Trophoblast cell (in vitro differentiated cells and primary cell): ENCODE measurements at places on chromosomes 5 and 9.
A peak's percentile ranks its signal among the peaks of the same experiment; 100 is the strongest.

GRCh38 chr5:27516437-27516836, 478.1 kb upstream of the CDH9 start:
- no peak overlapping the region for H3K27ac ChIP-seq
- H3K4me1 ChIP-seq = no peaks in the 10 kb centered on the region
- no peak overlapping the region for H3K4me3 ChIP-seq
- no peaks in the 10 kb centered on the region for H3K27me3 ChIP-seq
- no peaks in the 10 kb centered on the region for H3K36me3 ChIP-seq

DNA sequence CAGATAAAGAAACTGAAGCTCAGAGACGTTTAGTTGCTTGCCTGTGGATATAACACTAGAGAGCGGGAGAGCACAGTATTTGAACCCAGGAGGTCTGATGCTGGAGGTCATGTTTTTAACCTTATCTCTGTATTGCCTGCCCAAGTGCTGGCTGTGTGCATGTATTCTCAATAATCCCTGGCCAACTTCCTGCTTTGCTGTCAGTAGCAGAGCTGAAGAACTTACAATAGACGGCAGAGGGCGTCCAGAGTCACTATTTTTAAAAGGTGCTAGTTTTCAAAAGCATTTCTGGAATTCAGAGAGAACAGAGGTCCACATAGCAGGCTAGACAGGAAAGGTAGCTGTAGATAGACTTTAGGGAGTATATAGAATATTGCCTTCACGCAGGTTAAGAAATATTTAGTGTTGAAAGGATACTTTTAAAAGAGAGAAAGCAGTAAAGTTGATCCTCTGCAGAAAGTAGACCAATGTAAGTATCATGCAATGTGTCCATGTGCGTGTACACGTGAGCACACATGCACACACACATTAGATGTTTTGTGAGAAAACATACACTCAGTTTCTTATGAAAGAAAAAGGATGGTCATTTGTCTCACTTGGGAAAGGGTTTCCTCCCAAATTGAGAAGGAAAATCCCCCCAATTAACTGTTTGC, 46.3 kb downstream of the PTCD2 start:
- peak overlapping the region; percentile 67 for H3K27ac ChIP-seq
- H3K4me3 ChIP-seq = no peak overlapping the region
- no peaks in the 10 kb centered on the region for H3K27me3 ChIP-seq

DNA sequence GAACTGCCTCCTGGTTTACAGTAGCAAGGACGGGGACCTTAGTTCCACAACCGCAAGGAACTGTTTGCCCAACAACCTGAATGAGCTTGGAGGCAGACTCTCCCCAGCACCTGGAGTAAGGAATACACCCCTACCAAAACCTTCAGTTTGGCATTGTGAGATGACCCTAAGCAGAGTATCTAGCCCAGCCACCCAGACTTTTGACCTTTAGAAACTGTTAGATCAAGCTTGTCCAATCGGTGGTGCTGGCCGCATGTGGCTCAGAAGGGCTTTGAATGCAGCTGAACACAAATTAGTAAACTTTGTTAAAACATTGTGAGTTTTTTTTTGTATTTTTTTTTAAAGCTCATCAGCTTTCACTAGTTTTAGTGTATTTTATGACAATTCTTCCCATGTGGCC, 86.9 kb upstream of the C9orf72 start:
- DNase-seq = no peak
- peaks cover 2% of the 10 kb centered on the region for H3K4me1 ChIP-seq
- H3K36me3 ChIP-seq = no peaks in the 10 kb centered on the region
- no peak overlapping the region for H3K27ac ChIP-seq
- no peak overlapping the region for H3K4me3 ChIP-seq

DNA sequence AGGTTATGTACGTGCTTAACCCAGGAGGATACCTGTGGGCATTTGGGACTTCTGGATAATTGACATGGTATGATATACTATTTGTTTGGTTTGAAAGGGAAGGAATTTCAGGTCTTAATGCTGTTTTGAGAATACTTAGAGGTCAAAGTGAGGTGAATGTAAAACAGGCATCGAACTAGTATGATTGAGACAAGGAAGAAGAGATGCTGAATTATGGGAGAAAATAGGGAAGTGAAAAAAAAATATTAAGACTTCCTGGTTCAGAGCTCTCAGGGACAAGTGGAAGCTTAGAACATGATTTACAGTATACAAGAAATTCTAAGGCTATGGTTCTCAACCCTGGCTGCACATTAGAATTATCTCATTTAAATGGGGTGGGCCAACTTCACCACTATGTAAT, 115.3 kb downstream of the CD180 start:
- DNase-seq = no peak
- H3K27ac ChIP-seq = no peak overlapping the region
- no peaks in the 10 kb centered on the region for H3K4me1 ChIP-seq
- no peak overlapping the region for H3K4me3 ChIP-seq

DNA sequence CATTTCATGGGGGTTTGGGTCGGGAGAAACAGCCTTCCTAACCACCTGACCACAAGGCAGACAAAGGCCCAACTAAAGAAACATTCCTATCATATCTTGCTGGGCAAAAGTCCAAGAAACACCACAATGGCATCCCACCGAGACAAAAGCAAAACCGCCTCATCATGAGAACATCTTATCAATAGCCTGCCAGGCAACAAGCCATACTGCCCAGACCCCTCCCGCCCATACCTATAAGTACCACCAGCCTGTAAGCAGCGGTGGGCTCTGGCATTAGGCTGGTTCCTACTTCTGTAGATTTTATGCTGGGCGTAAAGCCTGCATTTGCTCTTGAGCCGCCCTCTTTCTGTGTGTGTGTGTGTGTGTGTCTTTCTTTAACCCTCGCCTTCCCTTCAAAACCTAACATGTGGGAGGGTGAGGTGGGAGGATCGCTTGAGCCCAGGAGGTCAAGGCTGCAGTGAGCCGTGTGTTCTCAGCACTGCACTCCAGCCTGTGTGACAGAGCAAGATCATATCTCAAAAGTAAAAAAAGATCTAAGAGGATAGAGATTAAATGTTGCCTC, 56.9 kb downstream of the PDE6A start:
- H3K4me1 ChIP-seq = no peaks in the 10 kb centered on the region
- H3K27ac ChIP-seq = no peak overlapping the region
- no peaks in the 10 kb centered on the region for H3K27me3 ChIP-seq
- no peak for DNase-seq
- H3K4me3 ChIP-seq = no peak overlapping the region

GRCh38 chr9:136700304-136700703, 12.1 kb upstream of the DIPK1B start:
- no peaks in the 10 kb centered on the region for H3K4me1 ChIP-seq
- H3K4me3 ChIP-seq = no peak overlapping the region
- H3K27ac ChIP-seq = no peak overlapping the region
- H3K27me3 ChIP-seq = no peaks in the 10 kb centered on the region
